Activated CD4-positive, alpha-beta T cell treated with anti-CD3 and anti-CD28 coated beads, Interleukin-10, Interleukin-2, amounts not matched to agents 100 ng/mL and 50 ng/mL, durations not matched to agents 16 hours and 8 hours (primary cell): ENCODE measurements at places on chromosomes 2 and 18.

GRCh38 chr18:54883816-54884604 lies 55.7 kb downstream of the RAB27B start:
- DNase-seq, result no peak

DNA sequence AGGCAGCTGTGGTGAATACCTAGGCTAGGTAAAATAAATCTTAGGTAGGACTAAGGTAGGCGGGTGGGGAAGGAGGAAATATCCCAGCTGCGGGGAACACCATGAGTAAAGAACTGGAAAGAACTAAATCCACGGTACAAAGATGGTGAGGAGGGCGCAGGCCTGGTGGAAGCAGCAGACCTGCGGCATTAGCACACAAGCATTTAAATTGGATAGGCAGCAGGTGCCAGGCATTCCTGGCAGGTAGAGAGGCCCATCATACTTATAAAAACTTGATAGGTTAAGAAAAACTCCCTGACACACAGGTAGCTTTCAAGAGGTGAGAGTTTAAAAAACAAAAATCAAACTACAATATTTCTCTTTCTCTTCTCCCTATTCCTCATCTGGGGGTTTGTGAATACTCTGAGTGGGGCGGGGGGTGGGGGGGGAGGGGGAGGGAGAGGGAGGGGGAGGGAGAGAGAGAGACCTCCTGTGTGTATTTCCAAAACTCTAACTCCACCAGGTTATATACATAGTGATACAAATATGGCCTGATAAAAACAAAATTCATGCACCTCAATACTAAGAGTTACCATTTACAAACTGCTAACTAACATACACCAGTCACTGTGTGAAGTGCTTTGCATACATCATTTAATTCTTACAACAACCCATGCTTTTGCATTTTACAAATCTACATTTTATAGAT lies 13.5 kb downstream of the AAK1 start:
- no peak for DNase-seq

DNA sequence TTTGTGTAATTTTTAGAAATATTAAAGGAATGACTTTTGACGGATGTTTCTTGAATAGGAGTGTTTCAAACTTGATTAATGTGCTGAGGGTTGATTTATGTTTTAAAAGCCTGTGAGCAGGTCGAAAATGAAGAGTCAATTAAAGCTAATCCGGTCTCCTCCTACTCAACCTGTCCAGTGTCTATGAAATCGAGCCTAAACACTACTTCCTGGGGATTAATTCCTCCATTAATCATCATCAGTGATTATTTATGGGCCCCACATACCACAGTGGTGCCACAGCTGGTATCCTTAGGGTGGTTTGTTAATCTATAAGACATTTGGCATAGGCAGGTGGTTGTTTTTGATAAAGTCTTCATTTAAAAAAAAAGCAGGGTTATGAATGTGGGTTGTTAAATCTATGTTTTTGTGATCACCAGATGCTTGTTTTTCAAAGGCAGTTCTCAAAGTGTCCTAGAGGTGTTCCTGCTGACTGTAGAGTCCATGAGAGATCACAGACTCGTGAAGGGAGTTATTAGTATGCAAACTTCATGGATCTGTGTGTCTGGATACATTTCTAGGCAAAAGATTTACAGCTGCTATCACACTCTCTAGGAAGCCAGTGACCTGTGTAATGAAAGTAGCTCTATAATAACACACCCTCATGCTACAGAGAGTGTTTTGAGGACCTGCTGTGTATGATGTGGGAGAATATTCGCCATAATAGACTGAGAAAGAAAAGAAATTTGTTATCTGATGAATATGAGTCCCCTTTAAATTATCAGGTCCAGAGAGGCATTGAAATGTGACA lies 308.6 kb downstream of the AKAIN1 start:
- DNase-seq, result no peak

DNA sequence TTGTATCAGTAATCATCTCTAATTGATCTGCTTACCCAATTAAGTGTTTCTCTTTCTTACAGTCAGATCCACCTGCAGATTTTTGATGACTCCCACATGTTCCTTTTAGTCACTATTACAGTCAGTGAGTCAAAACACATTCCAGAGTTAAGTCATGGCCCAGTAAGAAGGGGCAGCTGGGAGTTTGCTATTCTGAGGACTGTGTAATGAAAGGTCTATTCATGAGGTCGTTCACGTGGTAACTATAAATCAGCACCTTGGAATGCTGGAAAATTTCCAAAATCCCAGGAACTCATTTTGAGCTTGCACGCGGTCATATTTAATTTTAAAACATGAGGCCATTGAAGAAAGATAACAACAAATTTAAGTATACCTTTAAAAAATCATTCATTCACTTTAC lies 252.5 kb downstream of the XIRP2 start:
- DNase-seq, result no peak

- peak; percentile 40 for DNase-seq
Measured at GRCh38 chr2:60992985-60993392, 24.5 kb upstream of the PEX13 start.

- DNase-seq, result peak; percentile 51
Measured at GRCh38 chr2:42810971-42811811, 18.8 kb upstream of the HAAO start.

GRCh38 chr2:161983866-161984265 lies 90.1 kb downstream of the DPP4 start:
- no peak for DNase-seq

- no peak for DNase-seq
Measured at GRCh38 chr2:199100326-199101110, 357.2 kb downstream of the SATB2 start.

GRCh38 chr2:241050624-241051577 lies 51.2 kb downstream of the MTERF4 start:
- DNase-seq, result no peak

GRCh38 chr2:75327334-75327733 lies 128.0 kb upstream of the TACR1 start:
- DNase-seq, result no peak

- no peak for DNase-seq
Measured at GRCh38 chr2:205789906-205790305, 107.6 kb downstream of the NRP2 start.
